Breast epithelium (tissue), 4 donors: ENCODE measurements at places on chromosomes 16 and 17. TPM values are rescaled to one million over a fixed set of nuclear protein-coding genes. Genes with fewer than 3 reads are reported as not detected.

DNA sequence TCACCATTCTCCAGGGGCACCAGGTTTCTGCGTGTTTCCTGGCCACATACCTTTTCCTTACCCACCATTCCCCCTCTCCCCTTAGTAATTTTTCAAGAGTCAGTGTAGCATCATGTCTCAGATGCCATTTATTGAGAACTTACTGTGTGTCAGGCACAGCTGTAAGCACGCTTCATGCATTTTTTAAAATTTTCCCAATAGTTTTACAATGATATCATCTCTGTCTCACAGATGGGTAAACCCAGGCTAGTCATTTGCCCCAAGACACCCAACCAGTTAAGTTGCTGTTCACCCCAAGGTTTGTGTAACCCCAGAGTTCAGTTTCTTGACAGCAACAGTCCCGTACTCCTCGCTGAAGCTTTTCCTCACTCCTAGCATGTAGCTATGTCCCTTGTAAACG is 56.4 kb upstream of the IRX3 start:
- DNase-seq: no peak
- H3K4me1 ChIP-seq: no peaks in the 10 kb centered on the region
- H3K27me3 ChIP-seq: no peaks in the 10 kb centered on the region
- H3K4me3 ChIP-seq: no peak overlapping the region

DNA sequence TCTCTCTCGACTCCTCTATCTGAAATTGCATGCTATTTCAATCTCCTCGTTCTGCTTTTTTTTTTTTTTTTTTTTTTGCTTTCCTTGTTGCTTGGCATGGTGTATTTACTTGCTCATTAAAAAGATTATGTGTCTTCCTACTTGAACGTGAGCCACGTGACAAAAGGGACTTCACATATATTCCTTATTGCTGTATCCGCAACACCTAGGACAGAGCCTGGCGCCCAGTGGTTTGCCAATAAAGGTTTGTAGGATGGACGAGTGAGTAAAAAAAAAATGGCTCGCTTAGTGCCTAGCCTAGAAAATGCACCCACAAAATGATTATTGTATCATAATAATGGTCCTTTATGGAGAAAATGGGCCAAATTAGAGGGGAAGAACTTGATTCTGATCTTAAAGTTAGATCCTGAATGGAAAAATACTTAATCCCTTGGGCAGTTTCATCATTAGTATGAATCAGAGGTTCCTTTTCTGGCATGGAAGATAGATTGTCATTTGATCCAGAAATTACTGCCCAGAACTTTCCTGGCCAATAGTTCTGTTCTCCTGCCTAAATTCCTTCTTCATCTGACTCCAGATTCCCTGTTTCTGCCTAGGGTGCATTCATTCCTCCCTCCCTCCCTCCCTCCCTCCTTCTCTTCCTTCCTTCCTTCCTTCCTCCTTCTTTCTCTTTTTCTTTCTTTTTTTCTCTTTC is 13.6 kb upstream of the TMEM220 start:
- H3K4me1 ChIP-seq: no peaks in the 10 kb centered on the region
- H3K4me3 ChIP-seq: no peak overlapping the region
- no peaks in the 10 kb centered on the region for H3K36me3 ChIP-seq
- H3K27me3 ChIP-seq: no peaks in the 10 kb centered on the region
- DNase-seq: no peak

DNA sequence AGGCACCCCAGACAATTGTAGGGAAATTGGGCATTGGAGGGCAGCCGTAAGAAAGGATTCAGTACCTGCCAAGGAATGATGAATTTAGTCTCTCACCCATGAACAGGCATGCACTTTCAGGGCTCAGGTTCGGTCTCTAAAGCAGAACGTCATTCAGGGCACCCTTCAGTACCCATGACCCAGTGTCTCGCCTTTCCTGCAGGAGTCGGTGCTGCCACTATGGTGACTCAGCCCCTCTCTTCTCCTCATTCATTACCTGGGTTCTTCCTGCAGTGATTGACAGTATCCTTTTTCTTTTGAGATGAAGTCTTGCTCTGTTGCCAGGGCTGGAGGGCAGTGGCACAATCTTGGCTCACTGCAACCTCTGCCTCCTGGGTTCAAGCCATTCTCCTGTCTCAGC is 8.4 kb downstream of the SOST start:
- H3K4me1 ChIP-seq: no peaks in the 10 kb centered on the region
- H3K27me3 ChIP-seq: peaks cover 12% of the 10 kb centered on the region
- no peak for DNase-seq
- no peaks in the 10 kb centered on the region for H3K36me3 ChIP-seq

GRCh38 chr16:49556606-49557446 is 183.2 kb downstream of the C16orf78 start:
- no peaks in the 10 kb centered on the region for H3K36me3 ChIP-seq
- H3K27ac ChIP-seq: no peak overlapping the region
- no peak for DNase-seq
- no peaks in the 10 kb centered on the region for H3K27me3 ChIP-seq
- H3K4me3 ChIP-seq: no peak overlapping the region

Gene TSPAN10
- total RNA-seq: 2.6 TPM
